Activated CD4-positive, alpha-beta T cell treated with anti-CD3 and anti-CD28 coated beads, Interleukin-2, amount 50 U/mL, for 24 hours (primary cell): ENCODE measurements at places on chromosomes 1 and 21.
A peak's percentile ranks its signal among the peaks of the same experiment; 100 is the strongest.

DNA sequence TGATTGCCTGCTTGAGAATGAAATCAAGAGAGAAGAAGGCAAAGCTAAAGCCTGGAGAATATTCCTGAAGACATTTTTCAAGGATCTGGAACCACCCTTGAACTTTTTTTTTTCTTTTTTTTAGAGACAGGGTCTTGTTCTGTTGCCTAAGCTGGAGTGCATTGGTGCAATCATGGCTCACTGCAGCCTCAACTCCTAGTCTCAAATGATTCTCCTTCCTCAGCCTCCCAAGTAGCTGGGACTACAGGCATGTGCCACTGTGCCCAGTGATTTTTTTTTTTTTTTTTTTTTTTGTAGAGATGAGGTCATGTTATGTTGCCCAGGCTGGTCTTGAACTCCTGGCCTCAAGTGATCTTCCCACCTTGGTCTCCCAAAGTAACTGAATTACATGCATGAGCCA, 22.2 kb upstream of the IRF2BP2 start:
- no peak for DNase-seq

DNA sequence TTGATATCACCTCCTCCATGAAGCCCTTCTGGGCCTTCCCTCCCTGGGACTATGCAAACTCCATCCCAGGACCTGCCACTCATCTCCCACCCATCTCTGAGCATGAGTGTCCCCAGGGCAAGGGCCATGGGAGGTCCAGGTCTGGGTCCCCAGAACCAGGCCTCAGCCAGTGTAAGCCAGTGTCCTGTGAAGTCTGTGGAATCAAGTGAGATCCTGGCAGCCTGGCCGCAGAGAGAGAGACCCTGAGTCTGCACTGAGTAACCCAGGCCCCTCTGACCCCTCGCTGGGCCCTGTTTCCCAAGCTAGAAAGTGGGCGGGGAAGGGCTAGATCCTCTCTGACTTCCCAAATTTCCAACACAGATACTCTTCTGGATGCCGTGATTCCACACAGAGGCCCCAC, 132.7 kb downstream of the DMRTB1 start:
- no peak for DNase-seq

DNA sequence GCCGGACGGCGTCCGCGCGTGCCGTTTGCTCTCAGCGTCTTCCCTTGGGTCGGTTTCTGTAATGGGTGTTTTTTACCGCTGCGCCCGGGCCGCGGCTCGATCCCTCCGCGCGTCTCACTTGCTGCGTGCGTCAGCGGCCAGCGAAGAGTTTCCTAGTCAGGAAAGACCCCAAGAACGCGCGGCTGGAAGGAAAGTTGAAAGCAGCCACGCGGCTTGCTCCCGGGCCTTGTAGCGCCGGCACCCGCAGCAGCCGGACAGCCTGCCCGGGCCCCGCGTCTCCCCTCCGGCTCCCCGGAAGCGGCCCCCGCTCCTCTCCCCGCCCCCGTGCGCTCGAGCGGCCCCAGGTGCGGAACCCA, 159.8 kb downstream of the RUNX1 start:
- peak; percentile 50 for DNase-seq

GRCh38 chr1:223772771-223773160, 60.4 kb downstream of the CAPN2 start:
- no peak for DNase-seq

DNA sequence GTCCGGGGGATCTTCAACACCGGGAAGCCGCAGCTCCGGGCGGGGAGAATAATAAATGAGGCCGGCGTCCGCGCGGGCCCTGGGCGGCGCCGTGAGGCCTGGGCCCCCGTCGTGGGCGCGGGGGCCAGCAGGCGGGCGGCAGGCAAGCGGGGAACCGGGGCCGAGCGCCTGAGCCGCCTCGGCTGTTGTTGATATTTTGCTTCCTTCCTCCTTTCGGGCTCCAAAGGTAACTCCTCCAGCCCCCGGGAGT, at the start of gene MEF2D:
TSS of gene MEF2D (minus strand) at position 233 of the 250 bp plus-strand sequence. CDS start 17,483 bp downstream, outside the sequence.
- no peak for DNase-seq
